ENCODE measurements at places on chromosomes 11 and 22.

- DNase-seq, result no peak
Measured at GRCh38 chr22:17117890-17118289, 3.3 kb downstream of the TMEM121B start.

DNA sequence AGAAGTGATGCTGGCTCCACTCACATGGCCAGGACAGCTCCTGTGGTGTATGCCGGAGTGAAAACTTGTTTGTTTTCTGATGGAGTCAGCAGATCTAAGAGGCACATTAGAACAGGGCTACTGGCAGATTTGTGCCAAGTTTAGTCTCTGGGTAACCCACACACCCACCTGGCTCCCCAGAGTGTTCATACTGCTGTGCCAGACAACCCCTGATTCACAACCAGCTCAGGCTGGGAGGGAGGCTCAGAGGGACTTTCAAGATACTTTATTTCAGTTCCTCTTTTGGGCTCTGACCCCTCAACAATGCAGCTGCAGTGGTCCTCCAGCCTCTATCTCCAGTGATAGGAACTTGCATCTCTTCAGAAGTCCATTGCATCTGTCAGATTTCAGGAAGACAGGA lies 8.5 kb downstream of the NTM start:
- no peak for DNase-seq

DNA sequence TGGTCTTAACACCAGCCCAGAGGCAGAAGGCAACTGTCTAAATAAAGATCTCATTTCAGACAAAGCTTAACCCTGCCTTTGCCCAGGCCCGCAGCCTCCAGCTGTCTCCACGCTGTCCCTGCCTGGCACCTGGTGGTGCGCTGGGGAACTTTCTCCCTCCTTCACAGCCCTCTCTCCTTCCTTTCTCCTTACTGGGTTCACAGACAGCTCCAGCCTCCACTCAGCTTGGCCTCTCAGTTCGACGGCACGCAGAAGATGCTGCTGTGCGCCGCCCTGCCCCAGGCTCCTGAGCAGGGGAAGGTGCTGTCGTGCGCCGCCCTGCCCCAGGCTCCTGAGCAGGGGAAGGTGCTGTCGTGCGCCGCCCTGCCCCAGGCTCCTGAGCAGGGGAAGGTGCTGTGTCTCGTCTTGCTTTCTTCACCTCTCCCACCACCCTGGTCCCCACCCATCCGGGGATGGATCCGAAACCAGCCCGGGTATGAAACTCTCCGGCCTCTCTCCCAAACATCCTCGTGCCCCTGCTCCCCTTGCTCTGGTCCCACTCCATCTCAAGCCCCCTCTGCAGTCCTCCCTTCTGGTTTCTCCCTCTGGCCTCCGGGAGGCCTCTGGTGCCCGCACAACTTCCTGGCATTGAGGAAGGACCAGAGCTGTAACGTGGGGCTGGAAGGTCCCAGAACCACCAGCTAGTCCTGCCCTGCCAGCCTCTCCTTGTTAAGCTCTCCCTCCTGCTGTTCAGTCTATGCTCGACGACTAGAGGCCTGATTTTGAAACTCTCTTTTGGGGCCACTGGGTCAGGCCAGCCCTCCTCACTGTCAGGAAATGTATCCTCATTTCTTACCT lies 22.9 kb upstream of the JAM3 start:
- DNase-seq, result peak; percentile 55

DNA sequence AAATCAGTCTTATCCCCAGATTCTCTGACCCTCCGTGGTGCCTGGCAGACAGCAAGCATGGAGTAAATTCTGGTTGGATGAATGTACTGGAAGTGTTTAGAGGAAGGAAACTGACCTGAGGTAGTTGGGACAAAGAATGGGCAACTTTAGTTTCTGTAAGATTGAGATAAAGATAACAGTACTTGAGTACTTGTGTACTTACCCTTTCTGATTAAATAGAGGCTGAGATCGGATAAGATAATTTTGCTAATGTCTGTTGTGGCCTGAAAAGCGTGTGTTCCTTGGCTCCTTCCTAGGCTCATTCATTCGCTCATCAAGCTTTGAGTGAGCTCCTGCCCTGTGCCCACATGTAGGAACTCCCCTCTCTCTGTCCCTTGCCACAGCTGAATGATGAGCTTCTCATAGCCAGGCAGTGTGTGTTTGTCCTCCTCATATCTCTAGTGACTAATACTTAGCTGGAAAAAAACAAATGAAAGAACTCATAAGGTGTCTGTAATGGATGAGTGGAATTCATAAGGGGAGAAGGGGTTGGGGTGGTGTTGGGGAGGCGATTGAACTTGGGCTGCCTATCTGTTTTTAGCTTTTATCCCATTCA lies 118.1 kb downstream of the DBX1 start:
- DNase-seq, result no peak

- DNase-seq, result no peak
Measured at GRCh38 chr11:112797648-112798293, 163.4 kb upstream of the NCAM1 start.

GRCh38 chr11:9880657-9881056 lies 216.8 kb downstream of the SWAP70 start:
- DNase-seq, result no peak

DNA sequence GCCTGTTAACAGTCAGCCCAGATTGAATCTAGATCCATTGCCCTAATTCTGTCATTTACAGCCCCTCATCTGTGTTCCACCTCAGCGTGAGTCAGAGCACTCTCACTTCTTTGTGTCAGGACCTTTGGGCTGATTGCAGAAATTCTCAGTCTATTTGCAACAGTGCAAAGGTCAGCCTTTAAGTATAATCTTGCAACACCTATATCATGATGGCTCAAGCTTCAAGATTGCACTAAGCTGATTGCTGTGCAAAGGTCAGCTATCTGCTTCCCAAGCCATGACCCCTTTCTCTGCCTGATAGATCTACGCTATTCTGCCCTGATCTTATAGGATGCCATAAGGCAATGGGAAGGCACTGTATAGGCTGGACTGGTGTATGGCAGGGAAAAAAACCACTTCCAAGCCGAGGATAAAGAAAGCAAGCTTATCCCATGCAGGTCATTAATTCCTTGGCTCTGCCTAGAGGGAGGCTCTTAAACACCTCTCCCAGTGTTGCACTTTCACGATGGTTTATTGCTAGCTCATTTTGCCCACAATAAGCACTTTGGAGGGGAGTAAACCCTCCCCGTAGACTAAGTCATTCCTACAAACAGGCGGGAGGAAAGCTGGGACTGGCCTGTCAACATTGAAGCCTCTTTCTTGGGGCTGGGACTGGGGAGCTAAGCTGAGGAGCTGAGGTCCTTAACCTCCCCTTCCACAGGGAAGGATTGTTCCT lies 100.6 kb downstream of the RRAS2 start:
- DNase-seq, result no peak

DNA sequence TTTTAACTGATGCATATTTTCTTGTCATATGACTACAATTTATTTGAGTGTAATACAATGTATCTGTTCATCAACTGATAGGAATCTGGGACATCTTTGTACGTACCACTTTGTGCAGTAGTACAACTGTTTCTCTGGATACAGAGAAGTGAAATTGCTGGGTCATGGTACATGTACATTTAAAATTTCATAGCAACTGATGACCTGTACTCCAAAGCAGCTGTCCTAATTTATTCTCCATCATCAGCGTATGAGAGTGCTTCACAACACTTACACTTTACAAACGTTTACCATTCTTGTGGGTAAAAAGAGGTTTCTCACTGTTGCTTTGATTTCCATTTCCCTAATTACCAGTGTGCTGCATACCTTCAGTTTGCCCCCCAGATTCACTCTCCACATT lies 552.8 kb upstream of the CADM1 start:
- no peak for DNase-seq

- no peak for DNase-seq
Measured at GRCh38 chr11:113521737-113522517, 46.7 kb upstream of the DRD2 start.

DNA sequence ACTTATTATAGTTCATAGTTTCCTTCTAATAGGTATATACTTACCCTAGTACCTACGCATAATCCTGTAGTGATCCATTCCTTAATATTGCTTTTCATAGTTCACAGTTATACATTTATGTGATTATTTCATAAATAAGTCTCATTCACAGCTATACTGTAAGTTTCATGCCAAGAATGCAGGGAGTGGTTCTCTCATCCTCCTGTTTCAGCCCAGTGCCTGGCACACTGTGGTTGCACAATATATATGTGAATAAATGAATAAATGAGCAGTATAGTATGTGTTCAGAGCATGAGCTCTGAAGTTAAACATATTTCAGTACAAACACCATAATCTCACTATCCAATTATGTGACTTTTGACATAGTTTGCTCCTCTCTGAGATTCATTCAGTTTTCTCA lies 115.8 kb downstream of the MAML2 start:
- no peak for DNase-seq

DNA sequence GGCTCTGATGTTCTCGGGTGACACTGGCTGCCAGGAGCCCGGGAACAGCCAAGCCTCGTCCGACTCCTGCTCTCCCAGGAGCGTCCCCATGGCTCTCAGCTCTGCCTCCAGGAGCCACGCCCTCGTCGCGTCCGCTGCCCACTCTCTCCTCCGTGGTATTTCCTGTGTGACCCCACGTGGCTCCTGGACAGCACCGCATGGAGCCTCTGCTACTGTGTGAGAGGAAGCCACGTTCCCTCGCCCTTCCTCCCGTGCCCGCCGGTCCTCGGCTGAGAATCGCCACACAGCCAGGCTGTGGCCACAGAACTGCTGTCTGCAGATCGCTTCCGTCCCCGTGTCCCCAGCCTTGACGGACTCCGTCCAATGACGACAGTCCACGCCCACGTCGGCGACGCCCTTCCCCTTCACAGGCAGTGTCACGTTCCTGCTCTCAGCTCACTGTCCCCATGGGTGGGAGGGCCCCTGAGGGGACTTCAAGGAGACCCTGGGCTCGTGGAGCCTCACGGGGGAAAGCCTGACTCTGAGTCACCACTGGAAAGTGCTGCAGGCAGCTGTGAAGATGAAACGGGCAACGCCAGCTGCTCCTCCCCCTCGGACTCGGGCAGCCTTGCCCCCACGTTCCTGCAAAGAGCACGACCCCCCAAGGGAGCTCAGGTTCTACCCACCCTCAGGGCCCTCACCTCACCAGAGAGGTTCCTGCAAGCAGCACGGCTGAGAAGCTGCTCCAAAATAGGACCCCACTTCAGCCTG lies 458.5 kb downstream of the BRD1 start:
- DNase-seq, result no peak

DNA sequence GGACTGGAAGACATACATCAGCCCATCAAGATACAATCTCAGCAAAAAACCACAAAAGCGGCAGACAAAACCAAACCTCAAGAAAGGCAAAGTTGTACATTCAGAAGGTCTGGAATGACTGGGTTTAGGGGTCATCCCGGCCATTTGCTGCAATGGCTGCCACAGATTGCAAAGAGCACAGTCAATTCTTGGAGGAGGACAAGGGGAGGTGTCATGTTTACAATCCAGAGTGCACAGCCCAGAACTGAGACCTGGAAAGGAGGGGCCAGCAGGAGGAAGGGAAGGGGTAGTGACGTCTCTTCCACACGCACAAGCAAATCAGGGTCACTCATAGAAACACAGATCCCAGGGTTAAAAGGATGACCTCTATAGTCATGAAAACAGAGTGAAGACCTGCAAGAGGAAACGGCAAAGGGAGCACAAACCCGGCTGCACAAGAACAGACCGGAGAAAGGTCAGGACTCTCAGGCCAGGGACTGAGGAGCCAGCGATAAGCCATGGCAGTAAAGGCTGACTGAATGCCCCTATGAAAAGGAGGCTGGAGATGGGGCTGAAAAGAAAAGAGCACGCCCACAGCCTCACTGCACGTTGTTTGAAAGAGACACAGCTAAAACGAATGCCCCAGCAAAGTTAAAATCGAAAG lies 18.2 kb upstream of the MUC5AC start:
- DNase-seq, result no peak

DNA sequence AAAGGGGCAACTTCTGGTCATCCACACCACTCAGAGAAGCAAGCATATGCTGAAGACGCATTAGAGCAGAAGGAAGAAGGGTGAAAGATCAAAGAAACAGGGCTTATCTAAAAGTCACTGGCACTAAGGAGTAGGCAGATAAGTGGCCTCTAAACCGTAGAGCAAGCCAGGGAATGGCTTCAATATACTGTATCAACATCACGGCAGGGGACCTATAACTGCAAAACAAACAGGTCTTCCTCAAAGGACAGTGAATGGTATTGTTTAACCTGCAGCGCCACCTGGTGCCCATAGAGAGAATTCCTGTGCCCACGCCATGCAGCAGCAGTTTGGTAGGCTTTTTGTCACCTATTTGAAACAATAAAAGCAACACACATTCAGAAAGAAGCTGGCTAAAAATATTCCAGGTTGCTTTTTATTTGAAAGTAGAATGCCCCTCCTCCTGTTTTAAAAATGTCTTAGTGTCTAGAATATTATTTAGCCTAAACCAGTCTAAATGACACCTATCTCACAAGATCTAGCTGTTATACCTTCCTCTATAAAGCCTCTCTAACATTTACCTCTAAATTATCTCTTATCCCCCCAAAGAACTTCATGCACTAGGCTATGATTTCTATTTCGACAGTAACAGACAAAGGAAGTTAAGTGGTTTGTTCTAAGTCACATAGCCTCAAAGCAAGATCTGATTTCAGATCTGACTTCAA lies 21.8 kb downstream of the SNX19 start:
- peak; percentile 75 for DNase-seq

DNA sequence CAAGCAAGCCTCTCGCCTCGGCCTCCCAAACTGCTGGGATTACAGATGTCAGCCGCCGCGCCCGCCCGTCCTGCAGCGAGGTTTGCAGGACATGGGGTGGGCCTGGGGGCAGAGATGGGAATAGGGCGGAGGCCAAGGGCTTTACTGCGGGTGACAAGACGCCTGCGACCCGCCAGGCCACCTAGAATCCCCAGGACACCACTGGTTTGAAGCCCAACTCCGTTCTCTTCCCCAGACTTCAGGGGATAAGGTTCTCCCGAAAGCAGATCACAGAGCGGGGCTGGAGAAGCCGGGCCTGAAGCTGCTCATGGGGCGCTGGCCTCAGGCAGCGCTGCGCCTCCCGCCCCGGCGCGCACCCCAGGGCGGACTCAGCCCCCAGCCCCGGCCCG lies 354 bp downstream of the POLR2L start:
- no peak for DNase-seq

- DNase-seq, result no peak
Measured at GRCh38 chr11:75152090-75152489, 1.2 kb downstream of the SLCO2B1 start.

- DNase-seq, result peak; percentile 21
Measured at GRCh38 chr11:3166268-3167142, 1.4 kb upstream of the OSBPL5 start.

GRCh38 chr22:39686178-39686620 lies 115.6 kb downstream of the CACNA1I start:
- no peak for DNase-seq

DNA sequence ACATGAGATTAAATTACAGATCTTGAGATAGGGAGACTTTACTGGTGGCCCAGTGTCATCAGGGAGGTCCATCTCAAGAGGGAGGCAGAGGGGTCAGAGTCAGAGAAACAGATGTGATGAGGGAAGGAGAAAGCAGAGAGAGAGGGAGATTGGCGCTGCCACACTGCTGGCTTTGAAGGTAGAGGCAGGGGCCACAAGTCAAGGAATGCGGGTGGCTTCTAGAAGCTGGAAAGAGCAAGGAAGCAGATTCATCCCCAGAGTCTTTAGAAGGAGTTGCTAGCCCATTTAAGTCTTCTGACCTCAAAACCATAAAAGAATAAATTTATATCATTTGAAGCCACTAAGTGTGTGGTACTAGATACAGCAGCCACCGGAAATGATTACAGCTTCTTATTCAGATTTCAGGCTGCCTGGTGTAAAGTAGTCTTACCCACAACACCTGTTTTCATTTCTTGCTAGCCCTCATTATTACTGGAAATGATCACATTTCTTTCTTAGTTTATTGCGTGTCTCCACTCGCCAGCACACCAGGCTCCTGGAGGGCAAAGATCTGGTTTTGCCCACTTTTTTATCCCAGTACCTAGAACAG lies 12.6 kb upstream of the SERPINH1 start:
- DNase-seq, result no peak
